ENCODE measurements at places on chromosomes 5 and 9. TPM values are rescaled to one million over a fixed set of nuclear protein-coding genes. Genes with fewer than 3 reads are reported as not detected.

GRCh38 chr5:93382188-93382825 is 198.7 kb downstream of the NR2F1-AS1 start:
- DNase-seq = no peak

GRCh38 chr5:91343916-91344315 is 39.2 kb downstream of the ARRDC3 start:
- DNase-seq = no peak

DNA sequence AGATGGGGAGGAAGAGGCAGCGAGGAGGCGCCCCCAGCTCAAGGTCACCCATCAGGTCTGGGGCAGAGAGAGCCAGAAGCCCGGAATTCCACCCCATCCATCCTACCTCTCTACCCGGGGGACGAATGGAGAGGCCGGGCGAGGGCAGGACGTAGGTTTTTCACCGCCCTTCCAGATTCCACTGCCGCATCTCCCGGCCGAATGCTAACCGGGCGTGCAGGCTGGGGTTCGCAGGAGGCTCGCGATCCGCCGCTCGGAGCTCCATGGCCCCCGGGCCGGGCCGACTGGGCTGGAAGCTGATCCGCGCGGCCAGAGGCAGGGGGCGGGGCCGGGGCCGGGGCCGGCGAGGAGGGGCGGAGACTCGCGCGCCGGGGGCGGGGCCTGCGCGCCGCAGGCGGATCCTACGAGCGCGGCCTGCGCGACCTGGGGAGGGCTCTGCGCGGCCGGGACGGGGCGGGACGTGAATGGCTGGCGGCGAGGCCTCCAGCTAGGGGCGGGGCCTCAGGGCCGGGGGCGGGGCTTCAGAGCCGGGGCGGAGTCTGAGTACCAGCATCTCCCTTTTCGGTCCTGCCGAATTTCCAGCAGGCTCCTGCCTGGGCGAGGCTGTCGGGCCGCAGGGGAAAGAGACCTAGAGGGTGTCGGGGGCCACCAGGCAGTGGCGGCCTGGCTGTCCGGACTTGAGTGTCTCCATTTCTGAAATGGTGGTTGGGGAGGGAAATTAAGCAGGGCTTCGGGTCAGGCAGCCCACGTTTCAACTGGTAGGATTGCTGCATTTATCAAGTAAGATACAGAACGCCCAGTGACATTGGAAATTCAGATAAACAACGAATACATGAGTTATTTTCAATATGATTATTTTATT is at the start of gene ST6GALNAC4:
Gene ST6GALNAC4, minus strand, starts transcription at position 322 of the 862 bp plus-strand sequence. CDS start 622 bp downstream, outside the sequence.
- DNase-seq = peak; percentile 98

- DNase-seq = no peak
Observed at GRCh38 chr9:27451207-27451797, 72.8 kb upstream of the IFNK start.

DNA sequence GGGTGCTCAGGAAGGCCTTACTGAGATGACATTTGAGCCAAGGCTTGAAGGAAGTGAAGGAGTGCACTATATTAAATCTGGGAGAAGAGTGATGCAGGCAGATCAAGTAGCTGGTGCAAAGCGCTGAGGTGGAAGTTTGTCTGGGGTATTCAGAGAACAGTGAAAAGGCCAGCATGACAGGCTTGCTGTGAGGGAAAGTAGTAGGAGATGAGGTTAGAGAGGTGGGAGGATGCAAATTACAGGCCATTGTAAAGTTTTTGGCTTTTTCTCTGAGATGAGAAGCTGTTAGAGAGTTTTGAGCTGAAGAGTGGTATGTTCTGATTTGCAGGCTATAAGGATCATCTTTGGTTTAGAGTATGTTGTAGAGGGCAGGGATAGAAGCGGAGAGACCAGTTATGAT is 80.8 kb upstream of the GRHPR start:
- no peak for DNase-seq

DNA sequence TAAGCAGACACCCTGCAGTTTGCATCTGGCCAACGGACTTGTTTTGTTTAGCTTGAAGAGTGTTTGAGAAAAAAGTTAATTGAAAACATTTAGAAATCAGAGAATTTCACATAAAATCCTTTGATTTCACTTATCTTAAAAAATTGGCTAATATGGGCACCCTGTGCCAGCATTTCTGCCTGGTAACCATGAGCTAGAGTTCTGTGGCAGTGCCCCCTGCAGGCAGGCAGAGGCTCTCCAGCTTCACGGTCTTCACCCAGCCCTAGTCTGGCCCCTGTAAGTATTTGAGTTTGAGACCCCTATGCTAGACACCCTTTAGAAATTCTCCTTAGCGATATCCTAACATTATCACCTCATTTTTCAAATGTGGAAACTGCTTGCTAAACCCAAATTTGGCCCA is 18.8 kb upstream of the FANCC start:
- DNase-seq = no peak

DNA sequence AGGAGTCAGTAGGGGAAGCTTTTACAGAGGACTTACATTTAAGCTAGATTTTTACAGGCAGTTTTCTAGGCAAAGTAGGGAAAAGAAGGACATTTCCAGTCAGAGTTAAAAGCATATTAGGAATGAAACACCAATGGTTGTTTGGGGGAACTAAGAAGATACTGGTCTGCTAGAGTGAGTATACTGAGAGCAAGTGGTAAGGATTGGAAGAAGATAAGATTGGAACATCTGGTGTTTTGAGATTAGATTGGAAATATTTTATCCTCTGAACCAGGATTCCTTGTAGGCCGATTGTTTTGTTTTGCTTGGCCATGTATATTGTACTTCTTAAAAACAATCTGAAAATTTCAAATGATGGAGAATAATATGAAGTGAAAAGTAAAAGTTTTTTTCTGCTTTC is 7.7 kb downstream of the FBXO38 start:
- DNase-seq = no peak

DNA sequence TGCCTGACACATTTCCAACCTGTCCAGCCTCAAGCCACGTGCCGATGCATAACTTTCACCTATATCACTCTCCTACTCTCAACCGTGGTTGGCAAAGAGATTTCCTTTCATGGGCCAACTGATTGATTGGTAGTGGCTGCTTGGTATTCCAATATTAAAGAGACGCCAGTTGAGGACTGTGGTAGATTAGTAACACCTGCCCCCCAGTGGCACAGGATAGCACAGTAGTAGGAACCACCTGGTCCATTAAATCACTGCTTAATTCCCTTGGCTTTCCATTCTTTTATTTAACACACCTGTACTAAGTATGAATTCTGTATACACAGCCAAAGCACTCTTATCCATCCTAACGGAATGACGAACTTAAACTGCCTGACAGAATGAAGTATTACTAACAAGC is 19.1 kb upstream of the FOXB2 start:
- DNase-seq = no peak

DNA sequence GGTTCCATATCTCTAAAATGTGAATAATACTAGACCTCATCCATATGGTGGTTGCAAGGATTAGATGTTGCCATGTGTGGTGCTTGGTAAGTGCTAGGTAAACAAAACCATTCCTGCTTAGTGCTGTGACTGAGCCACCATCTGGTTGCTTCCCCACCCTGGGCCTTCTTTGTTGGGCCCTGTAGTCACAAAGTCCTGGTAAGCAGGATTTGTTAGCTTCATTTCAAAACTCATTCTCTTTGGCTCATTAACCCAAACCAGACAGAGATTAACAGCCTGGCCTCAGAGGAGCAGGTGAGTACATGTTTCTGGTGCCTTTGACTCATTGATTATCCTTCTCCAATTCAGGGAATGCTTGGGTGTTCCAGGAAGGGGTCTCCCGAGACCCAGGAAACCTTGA is 240.2 kb downstream of the ARHGAP26 start:
- DNase-seq = no peak

DNA sequence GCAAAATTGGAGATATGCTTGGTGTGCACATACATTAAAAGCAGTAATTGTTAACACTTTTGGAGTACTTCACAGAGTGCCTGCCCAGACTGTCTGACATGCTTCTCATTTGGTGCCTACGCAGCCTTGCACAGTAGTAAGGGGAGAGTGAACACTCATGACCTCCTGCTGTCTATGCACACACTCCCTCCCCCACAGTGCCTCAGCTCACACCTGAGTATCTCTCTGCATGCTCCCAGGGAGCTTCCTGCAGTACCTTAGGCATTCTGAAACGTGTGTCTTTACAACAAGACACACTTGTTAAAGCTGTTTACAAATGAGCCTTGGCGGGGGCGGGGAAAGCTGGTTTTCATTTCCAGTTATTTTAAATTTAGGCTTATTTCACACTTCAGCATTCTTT is 18.0 kb downstream of the MAP3K1 start:
- DNase-seq = no peak

DNA sequence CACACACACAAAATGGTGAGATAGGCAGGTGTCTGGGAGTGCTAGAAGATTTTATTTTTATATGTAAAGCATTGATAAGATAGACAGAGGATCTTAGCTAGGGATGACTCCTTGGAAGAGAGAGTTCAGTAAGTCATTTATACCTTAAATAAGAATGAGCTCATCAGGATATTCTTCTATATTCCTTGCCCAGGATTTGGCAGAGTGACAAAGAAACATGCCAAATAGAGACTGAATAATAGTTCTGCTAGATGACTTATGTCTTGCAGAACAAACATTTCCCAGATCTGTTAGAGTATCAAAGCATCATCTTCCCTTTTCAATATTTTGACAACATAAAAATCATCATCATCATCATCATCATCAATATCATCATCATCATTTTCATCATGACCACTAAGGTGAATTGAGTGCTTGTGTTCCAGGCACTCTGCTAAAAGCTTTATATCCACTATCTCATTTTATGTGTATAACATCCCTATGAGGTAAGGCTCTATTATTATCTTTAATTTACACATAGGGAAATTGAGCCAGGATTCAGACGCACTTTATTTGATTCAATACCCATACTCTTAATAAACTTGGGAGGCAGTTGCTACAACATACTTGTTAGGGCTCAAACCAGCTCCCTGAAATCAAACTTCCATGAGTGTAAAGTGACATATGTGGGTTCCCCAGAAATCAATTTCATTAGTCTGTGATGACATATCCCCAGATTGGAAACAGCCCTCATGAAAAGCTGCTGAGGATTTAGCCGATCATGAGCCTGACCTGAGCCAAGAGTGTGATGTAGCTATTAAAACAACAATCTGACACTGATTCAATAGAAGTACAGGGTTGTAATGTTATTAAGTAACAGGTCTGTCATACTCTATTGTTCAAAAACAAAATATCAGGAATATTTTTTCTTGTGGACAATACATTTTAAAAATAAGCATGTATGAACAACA is 176.3 kb upstream of the SEMA6A start:
- DNase-seq = no peak

GRCh38 chr9:83059417-83059816 is 3.5 kb downstream of the RASEF start:
- no peak for DNase-seq

- no peak for DNase-seq
Observed at GRCh38 chr5:107878661-107879060, 207.9 kb upstream of the EFNA5 start.

- no peak for DNase-seq
Observed at GRCh38 chr9:117697046-117697445, 7.2 kb upstream of the TLR4 start.

DNA sequence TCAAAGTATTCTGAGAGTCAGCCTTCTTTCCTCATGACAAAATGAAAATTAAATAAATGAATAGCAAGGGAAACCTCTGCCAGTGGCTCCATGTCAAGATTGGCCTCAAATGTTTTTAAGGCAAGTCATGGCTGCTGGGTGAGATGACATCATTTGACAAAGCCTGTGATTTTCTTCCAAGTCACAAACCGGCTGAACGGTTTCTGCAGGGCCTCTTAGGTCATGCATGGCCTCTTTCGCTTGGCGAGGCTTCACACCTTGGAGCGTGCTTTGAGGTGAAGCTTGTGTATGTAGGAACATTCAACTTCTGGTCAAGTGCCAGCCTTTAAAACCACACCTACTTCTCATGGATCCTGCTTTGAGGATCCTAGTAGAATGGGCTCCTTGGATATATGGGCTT is 161.0 kb upstream of the ZNF618 start:
- DNase-seq = no peak

DNA sequence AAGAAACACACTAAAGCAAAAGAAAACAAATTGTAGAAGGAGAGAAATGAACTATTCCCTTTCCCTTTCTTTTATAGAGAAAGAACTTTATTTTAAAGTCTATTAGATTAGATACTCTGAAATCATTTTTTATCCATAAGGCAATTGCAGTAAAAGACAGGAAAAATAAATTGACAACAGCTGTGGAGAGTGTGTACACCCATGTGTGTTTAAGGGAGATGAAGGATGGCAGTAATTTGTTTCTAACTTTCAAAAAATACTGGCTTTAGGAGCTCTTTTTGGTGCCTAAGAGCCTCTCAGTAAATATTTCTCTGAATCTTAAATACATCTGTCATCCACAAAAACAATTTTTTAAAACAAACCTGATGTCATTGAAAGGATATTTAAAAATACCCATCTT is 18.3 kb upstream of the ARL14EPL start:
- DNase-seq = no peak

DNA sequence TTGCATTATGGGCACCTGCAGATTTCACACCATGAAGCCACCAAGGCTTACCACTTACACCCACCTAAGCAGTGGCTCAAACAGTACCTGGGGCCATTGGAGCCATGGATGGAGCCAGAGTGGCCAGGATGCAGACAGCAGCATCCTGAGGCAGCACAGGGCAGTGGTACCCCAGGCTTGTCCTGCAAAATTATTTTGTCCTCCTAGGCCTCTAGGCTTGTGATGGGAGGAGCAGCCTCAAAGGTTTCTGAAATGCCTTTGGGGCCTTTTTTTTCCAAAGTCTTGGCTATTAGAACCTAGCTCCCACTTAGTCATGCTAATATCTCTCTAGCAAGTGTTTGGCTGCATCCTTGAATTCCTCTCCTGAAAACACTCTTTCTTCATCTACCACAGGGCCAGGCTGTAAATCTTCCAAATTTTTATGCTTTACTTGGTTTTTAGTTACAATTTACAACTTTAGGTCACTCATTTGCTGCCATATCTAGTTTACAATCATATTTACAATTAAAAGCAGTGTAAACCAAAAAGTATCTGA is 15.7 kb downstream of the TMC1 start:
- DNase-seq = no peak

DNA sequence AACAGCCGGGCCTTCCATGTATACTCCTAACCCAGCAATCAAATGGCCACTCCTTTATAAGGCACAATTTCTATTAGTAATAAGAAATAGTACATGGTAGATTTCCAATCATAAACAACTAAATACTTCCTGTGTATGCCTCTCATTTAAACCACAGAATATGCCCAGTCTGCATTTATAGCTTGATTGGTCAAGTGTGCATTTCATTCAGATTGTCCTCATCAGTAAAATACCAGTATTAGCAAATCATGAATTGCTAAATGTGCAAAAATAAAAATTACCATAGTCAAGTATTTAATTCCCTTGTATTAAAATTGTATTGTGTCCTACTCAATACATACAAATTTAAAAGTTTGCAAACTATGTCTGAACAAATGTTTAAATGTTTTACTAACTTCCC is 406.2 kb downstream of the KDM4C start:
- DNase-seq = no peak

- DNase-seq = no peak
Observed at GRCh38 chr9:14424983-14425382, 111.0 kb upstream of the NFIB start.

Gene SOWAHA
- total RNA-seq = 0.14 TPM

Gene PCDHB2
- 4.9 TPM for total RNA-seq

Gene FOXD4
- 0.85 TPM for total RNA-seq

Gene FBN2
- total RNA-seq = 389 TPM

Gene SOX30
- not detected for total RNA-seq

Gene MEIKIN
- not detected for total RNA-seq

Gene CTXN3
- total RNA-seq = not detected

Gene ROR2
- 58.3 TPM for total RNA-seq

Gene IFNA13
- total RNA-seq = not detected

Gene SPINK4
- total RNA-seq = not detected

Measured in uterus (tissue), 4 donors.